ENCODE measurements at places on chromosomes 13 and 19.

DNA sequence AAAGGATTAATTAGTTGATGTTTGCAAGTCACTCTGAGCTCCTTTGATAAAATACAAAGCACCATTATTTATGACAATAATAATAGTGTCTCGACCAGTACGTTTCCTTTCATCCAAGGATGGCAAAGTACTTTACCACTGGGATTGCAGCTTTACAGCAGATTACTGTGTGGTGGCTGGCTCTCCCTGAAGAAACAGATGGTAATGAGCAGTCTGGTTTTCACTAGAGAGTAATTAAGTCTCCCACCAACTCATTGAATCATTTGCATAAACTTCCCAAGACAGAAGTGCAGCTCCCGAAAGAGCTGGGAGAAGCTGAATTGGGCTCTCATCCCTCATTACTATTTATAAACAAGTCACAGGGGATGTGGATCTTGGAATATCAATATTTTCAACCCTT lies 48.7 kb downstream of the KLF5 start:
- DNase-seq, result no peak

DNA sequence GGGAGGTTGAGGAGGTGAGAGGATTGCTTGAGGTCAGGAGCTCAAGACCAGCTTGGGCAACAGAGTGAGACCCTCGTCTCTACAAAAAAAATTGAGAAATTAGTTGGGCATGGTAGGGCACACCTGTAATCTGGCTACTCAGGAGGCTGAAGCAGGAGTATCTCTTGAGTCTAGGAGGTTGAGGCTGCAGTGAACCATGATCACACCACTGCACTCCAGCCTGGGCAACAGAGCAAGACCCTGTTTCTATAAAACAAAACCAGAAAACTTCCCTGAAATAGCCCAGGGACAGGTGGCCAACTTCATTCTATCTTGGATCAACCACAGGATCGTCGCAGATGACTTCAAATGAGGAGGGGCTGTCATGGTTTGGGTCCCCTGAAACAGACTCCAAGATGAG lies 28.7 kb downstream of the COLGALT1 start:
- DNase-seq, result no peak

DNA sequence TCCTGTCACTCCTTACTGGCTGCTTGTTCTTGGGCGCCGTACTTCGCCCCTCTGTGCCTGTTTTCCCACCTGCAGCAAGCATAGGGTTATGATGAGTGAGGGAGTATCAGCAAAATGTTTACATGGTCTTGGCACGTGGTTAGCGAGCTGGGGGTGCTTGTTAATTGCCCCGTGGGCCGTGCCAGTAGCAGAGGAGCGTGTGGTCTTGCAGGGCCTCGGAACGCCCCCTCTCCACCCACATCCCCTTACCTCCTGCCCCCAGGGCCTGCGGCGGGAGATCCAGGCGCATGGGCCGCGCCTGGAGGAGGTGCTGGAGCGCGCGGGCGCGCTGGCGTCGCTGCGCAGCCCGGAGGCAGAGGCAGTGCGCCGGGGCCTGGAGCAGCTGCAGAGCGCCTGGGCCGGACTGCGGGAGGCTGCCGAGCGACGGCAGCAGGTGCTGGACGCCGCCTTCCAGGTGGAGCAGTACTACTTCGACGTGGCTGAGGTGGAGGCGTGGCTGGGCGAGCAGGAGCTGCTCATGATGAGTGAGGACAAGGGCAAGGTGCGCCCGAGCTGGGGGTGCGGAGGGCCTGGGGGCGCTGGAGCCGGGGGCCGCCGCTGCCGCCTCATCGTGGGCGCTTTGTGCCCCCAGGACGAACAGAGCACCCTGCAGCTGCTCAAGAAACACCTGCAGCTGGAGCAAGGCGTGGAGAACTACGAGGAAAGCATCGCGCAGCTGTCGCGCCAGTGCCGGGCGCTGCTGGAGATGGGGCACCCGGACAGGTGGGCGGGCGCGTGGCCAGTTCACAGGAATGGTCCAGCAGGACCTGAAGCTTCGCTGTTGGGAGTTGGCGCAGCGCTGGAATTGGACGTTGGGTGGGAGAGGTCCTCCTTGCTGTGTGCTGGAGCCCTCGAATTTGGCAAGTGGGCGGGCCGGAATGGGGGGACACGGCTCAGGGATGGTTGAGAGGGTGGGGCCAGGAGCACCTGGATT lies 22.5 kb upstream of the SHKBP1 start:
- DNase-seq, result no peak

DNA sequence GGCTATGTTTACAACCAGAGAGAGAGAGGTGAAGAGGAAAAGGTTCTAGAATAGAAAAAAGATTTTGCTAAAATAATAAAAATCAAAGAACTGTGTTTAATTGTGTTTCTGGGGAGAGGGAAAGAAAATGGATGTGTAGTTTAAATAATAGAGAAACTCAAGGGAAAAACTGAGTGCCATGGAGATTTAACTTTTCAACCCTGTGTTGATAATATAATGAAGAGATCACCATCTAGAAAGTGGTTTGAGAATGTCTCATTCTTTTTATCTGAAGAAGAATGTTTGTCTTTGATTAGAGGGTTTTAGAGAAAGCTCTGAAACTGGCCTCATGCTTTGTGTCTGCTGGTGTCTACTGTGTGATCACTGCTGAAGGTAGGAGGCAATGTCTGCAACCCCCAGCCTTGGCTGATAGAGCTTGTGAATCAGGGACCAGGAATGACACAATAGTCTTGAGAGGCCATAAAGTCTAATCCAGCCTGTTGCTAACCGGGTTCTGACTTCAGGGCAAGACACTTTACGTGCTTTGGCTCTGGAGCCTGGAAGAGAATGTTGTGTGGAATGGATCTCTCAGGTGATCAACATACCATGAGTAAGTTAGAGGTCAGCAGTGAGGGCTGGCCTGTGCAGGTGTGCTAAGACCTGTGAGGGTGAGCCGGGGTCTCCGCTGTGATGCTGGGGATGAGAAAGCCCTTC lies 5.4 kb downstream of the COL4A2 start:
- no peak for DNase-seq

DNA sequence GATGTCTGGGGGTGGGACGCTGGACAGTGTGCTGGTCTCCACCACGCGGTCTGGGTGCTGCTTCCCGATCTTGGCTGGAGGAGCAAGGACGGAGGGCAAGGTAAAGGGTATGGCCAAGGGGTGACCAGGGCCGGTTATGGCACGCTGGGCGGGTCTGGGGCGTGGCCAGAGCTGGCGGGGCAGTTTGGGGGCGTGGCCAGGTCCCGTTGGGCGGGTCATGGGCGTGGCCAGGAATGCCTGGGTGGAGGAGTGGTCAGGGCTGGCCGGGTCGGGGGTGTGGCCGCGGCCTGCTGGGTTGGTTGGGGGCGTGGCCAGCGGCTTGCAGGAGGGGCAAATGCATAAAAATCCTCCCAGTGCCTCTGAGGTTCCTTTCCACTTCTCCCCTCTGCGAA lies 19.2 kb downstream of the GPX4 start:
- DNase-seq, result peak; percentile 80

DNA sequence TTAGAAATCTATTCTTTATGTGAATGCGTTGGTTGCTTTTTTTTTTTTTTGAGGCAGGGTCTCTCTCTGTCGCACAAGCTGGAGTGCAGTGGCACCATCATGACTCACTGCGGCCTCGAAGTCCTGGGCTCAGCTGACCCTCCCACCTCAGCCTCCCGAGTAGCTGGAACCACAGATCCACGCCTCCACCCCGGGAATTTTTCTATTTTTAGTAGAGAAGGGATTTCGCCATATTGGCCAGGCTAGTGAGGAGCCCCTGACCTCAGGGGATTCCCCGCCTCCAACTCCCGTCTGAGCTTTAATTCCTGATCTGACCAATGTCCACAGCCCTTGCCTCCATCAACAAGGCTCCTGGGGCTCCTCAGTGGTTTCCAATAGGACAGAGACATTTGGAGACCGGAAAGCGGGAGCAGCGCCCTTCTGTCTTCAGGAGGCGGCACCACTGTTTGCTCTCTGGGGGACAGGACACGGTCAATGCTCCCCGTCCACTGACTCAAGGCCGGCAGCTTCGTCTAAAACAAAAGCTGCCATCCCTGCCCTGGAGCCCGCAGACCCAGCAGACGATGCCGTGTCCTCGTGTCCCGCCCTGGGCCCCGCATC lies 503 bp downstream of the TUBA3C start:
- no peak for DNase-seq

DNA sequence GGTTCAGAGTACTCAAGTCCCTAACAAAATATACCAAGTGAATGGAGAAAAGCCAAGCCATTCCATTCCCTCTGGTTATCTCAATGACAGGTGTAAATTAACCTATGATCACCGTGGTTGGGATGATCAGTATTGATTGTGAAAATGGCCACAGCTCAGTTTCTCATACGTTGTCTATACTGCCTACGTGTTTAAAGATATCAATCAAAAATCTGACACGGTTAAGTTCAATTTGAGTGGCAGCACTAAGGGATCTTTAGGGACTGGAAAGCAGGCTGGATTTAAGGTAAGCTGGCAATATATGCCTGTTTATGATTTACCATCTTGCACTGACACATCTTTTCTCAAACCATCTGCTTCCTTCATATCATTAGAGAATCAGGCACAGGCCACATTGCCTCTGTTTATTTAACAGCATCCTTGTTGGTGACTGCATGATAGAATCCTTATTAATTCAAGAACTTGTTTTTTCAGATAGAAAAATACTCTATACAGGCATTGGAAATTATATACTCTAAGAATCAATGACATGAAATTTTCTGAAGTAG lies 907.9 kb downstream of the PCDH9 start:
- DNase-seq, result no peak
